Adrenal gland (tissue), 19 donors: ENCODE measurements at places on chromosomes 6 and 20. TPM values are rescaled to one million over a fixed set of nuclear protein-coding genes. Genes with fewer than 3 reads are reported as not detected.

Gene SYS1
- total RNA-seq = 35.5 TPM

Gene FUT9
- total RNA-seq = 0.32 TPM

Gene CCN2
- total RNA-seq = 6.9 TPM

Gene GINS1
- 1.7 TPM for total RNA-seq

Gene CNR1
- 17.5 TPM for total RNA-seq

Gene NPEPL1
- 21.1 TPM for total RNA-seq

Gene RCAN2
- 4.2 TPM for total RNA-seq

Gene SALL4
- total RNA-seq = 0.28 TPM

Gene SFTA2
- 0.39 TPM for total RNA-seq

Gene CLVS2
- 0.89 TPM for total RNA-seq

Gene HDGFL1
- not detected for total RNA-seq

Gene MATN4
- not detected for total RNA-seq

- DNase-seq = no peak
- no peaks in the 10 kb centered on the region for H3K27me3 ChIP-seq
- H3K36me3 ChIP-seq = no peaks in the 10 kb centered on the region
- no peaks in the 10 kb centered on the region for H3K4me1 ChIP-seq
Measured at GRCh38 chr6:167399051-167399387, 74.1 kb downstream of the TTLL2 start.

DNA sequence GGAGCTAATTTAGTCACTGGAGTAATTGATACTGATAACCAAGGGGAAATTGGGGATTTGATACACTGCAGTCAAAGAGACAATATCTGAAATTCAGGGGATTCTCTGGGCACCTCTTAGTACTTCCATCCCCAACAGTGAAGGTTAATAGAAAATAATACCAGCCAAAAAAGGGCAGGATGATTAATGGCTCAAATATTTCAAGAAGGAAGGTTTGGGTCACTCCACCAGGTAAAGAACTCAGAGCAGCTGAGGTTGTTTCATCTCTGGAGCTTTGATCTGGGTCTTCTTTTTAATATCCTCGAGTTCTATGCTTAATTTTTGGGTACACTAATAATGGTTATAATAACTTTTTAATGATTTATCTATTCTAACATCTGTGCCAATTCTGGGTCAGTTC, 70.8 kb downstream of the CDKAL1 start:
- H3K27ac ChIP-seq = no peak overlapping the region
- DNase-seq = no peak
- no peaks in the 10 kb centered on the region for H3K36me3 ChIP-seq

GRCh38 chr6:151961809-151962208, 154.3 kb downstream of the ESR1 start:
- H3K27ac ChIP-seq = no peak overlapping the region
- H3K27me3 ChIP-seq = no peaks in the 10 kb centered on the region
- H3K4me1 ChIP-seq = no peaks in the 10 kb centered on the region

- no peaks in the 10 kb centered on the region for H3K36me3 ChIP-seq
- no peak overlapping the region for H3K4me3 ChIP-seq
- DNase-seq = peak; percentile 8
- no peaks in the 10 kb centered on the region for H3K27me3 ChIP-seq
- no peak overlapping the region for H3K27ac ChIP-seq
Measured at GRCh38 chr6:105748737-105749161, 337.4 kb upstream of the PRDM1 start.

DNA sequence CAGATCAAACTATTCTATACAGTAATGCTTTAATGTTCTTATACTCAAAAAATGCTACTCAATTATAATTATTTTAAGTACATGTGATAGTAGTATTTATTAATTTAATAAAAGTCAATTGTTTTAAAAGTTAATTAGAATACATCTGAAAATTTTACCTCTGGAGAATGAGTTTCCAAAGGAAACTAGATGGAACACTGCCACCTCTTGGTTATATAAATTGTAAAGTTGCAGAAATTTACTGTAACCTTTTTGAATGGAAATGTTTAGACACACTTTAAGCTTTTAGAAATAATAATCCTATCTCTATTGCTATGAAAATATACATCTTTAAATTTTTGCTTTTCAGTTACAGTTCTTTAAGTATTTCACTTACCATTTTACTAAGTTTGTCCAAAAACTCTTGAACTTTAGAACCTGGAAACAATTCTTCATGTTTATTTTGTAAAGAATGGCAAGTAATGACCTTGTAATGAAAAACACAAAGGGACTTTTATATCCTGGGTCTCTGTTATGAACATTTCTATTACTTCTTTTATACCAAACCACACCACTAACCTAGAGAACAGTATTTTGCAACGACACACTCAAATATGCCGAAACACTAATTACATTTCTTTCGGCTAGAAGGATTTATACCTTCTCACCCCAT, 10.9 kb upstream of the BMP5 start:
- H3K36me3 ChIP-seq = no peaks in the 10 kb centered on the region
- no peaks in the 10 kb centered on the region for H3K27me3 ChIP-seq
- H3K4me3 ChIP-seq = no peak overlapping the region
- no peak for DNase-seq
- H3K4me1 ChIP-seq = no peaks in the 10 kb centered on the region

GRCh38 chr20:8074931-8075330, 55.4 kb upstream of the TMX4 start:
- no peak for DNase-seq
- peaks cover 4% of the 10 kb centered on the region for H3K4me1 ChIP-seq
- no peak overlapping the region for H3K4me3 ChIP-seq
- no peaks in the 10 kb centered on the region for H3K27me3 ChIP-seq
- H3K27ac ChIP-seq = no peak overlapping the region

DNA sequence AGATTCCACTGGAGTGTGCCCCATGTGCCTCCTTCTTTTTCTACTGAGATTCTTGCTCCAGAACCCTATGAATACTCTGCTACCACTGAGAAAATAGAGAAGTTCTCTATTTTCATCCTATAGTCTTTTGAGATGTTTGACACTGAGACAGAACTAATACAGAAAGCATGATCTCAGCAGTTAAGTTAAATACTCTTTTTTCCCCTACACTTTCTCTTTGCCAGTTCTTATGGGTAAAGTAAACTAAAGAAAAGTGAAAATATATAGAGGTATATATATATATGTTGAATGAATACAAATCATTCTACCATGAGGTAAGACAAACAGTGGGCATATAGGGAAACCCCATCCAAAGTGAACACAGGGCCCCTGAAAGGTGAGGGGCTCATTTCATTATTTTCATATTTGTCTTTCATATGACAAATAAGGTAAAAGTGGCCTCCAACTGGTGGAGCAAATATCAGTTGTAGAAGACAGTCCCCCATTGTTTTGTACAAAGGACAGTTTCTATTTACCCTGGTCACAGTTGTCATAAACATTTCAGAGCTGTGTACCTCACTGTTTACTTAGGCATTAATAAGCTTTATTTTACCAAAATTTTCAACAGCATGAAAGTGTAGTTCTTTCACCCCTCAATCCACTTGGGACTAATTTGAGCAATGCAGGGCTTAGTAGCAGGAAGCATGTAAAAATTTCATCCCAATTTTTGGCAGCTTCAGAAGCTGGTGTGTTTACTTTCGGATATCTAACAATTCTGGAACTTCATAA, 188.3 kb upstream of the MARCKS start:
- no peak overlapping the region for H3K27ac ChIP-seq
- no peak for DNase-seq
- no peak overlapping the region for H3K4me3 ChIP-seq
- no peaks in the 10 kb centered on the region for H3K27me3 ChIP-seq

- H3K27me3 ChIP-seq = no peaks in the 10 kb centered on the region
- DNase-seq = no peak
- H3K27ac ChIP-seq = no peak overlapping the region
- H3K4me1 ChIP-seq = peaks cover 2% of the 10 kb centered on the region
- no peaks in the 10 kb centered on the region for H3K36me3 ChIP-seq
Measured at GRCh38 chr6:38436726-38437465, 202.8 kb downstream of the BTBD9 start.

DNA sequence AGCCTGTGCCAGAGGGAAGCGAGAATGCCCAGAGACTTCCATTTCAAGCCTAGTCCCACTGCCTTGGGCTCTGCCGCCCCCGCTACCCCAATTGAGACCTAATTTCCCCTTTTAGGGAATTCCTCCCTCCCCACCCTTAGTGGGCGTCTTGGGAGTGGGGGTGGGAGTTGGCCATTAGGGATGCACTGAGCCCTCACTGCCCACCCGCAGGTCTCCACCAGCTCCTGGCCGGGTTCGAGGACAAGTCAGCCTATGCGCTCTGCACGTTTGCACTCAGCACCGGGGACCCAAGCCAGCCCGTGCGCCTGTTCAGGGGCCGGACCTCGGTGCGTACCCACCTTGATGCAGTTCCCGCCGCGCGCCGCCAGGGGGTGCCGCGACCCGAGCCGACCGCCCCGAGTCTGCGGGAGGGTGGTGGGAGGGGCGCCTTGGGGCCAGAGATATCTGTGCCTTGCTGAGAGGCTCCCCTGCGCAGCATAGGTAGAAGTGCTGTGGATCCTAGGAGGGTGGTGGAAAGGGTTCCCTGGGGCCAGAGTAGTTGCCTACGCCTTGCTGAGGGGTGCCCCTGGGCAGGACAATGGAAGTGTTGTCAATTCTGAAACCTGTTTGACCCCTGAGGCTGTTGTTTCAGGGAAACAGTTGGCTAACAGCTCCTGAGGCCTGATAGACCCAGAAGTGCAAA, 9.2 kb downstream of the ITPA start:
- H3K36me3 ChIP-seq = no peaks in the 10 kb centered on the region
- H3K27ac ChIP-seq = no peak overlapping the region
- DNase-seq = peak; percentile 57
- no peak overlapping the region for H3K4me3 ChIP-seq
- no peaks in the 10 kb centered on the region for H3K4me1 ChIP-seq

GRCh38 chr6:122472022-122472340, 374 bp upstream of the SERINC1 start:
- peak overlapping the region; percentile 96 for H3K27ac ChIP-seq
- peak overlapping the region; percentile 90 for H3K4me3 ChIP-seq
- no peak for DNase-seq
- H3K4me1 ChIP-seq = peaks cover 28% of the 10 kb centered on the region

- H3K27me3 ChIP-seq = peaks cover 70% of the 10 kb centered on the region
- no peaks in the 10 kb centered on the region for H3K36me3 ChIP-seq
- H3K4me3 ChIP-seq = peak overlapping the region; percentile 73
- peaks cover 17% of the 10 kb centered on the region for H3K4me1 ChIP-seq
- H3K27ac ChIP-seq = no peak overlapping the region
Measured at GRCh38 chr6:98832284-98833056, 1.9 kb upstream of the POU3F2 start.

DNA sequence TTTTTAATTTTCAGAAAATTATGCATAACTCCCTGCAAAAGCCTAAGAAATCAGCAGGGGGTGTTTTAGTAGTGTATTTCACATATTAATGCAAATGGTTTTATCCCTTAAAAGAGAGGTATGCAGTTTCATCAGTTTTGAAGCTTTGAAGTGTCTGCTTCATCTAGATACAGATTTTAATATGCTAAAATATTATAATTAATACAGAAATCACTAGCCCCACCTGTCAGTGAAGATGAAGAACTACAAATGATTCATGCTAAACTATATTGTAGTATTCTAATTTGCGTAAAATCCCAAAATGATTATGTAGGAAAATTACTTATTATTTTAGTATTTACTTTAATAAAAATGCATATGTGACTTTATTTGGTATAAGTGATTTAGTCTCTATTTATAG, 2.9 kb upstream of the TFB1M start:
- H3K4me1 ChIP-seq = no peaks in the 10 kb centered on the region
- H3K36me3 ChIP-seq = no peaks in the 10 kb centered on the region
- H3K4me3 ChIP-seq = no peak overlapping the region

DNA sequence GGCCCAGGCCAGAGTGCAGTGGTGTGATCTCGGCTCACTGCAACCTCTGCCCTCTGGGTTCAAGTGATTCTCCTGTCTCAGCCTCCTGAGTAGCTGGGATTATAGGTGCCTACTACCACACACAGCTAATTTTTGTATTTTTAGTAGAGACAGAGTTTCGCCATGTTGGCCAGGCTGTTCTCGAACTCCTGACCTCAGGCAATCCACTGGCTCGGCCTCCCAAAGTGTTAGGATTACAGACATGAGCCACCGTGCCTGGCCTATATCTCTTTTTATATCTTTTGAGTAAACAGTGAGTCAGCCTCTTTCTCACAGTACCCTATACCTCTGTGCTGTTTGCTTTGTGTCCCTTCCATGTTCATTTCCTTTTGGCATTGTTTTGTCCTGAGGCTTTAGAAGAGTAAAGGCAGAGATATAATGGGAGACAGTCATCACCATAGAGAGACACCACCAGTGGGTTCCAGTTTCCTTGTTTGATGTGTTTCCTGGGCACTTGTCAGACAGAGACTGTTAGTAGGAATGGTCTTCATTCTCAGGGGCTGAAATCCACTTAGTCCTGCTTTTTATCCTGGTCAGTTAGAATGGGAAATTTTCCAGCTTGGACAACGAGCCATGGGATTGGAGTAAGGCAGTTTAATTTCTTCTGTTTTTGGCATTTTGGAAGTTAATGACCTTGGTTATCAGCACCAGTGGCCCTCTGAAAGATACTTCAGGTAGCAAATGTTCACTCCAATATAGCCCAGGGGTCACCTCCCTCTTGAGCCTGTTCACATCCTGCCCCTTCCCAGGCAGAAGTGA, 32.2 kb upstream of the ASXL1 start:
- H3K27me3 ChIP-seq = no peaks in the 10 kb centered on the region
- H3K36me3 ChIP-seq = peaks cover 11% of the 10 kb centered on the region
- H3K4me1 ChIP-seq = no peaks in the 10 kb centered on the region

DNA sequence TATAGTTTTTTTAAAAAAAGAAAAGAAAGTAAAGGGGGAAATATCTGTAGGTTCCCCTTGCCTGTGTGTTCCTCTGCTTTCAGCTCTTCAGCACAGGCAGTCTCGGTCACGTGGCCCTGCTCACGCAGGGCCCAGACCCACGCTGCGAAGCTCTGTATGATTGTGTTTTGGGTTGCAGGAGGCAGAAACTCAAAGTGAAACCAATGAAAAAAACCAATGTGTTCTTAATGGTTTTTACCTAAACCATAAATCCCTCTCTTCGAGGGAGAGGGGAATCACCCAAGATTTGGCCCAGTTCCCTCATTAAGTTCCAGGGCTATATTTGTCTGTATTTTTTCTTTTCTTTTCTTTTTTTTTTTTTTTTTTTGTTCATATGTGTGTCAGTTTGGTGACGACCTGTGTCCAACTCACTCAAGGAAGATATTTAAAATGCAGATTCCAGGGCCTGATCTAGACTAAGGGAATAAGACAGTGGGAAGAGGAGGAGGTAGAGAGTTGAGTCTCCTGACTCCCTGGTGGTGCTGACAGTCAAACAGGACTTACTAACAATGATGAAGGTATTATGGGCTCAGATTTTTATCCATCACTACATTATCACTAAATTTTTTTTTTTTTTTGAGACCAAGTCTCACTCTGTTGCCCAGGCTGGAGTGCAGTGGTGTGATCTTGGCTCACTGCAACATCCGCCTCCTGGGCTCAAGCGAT, 33.8 kb upstream of the RREB1 start:
- DNase-seq = peak; percentile 74
- peak overlapping the region; percentile 37 for H3K27ac ChIP-seq
- H3K36me3 ChIP-seq = no peaks in the 10 kb centered on the region
- peaks cover 8% of the 10 kb centered on the region for H3K4me1 ChIP-seq
- H3K4me3 ChIP-seq = no peak overlapping the region

DNA sequence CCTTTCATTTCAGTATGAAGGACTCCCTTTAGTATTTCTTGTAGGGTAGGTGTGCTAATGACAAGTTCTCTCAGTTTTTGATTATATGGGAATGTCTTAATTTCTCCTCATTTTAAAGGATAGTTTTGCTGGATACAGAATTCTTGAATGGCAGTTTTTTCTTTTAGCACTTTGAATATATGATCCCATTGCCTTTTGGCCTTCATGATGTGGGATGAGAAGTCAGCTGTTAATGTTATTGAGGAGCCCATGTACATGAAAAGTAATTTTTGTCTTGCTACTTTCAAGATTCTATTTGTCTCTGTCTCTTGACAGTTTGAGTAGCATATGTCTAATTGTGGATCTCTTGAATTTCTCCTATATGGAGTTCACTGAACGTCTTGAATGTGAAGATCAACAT, 30.9 kb downstream of the RSPH3 start:
- H3K27ac ChIP-seq = no peak overlapping the region
- DNase-seq = no peak
- H3K27me3 ChIP-seq = no peaks in the 10 kb centered on the region
- H3K4me1 ChIP-seq = peaks cover 11% of the 10 kb centered on the region
